Choroid plexus epithelial cell (primary cell): ENCODE measurements at places on chromosomes 3 and 15.

DNA sequence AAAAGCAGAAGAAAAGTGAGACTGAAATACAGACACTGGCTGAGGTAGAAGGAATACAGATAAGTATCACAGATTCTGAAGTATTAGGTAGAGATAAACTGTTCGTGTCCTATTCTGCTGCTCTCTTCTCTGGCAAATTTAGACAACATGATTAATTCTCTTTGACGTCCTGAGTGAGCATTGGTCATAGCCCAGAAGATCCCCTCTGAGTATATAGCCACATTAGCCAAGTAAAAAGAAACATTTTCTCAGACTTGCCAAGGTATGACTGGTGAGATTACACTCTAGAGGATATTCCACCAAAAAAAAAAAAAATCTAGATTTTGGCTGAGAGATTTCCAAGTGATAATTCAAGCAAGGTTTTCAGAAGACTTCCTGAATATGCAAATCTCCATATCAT, 111.4 kb upstream of the ALCAM start:
- DNase-seq, result no peak

GRCh38 chr3:130093741-130094391, 12.2 kb downstream of the ALG1L2 start:
- DNase-seq, result no peak

GRCh38 chr15:89790206-89790605, 14.1 kb downstream of the MESP2 start:
- DNase-seq, result no peak

DNA sequence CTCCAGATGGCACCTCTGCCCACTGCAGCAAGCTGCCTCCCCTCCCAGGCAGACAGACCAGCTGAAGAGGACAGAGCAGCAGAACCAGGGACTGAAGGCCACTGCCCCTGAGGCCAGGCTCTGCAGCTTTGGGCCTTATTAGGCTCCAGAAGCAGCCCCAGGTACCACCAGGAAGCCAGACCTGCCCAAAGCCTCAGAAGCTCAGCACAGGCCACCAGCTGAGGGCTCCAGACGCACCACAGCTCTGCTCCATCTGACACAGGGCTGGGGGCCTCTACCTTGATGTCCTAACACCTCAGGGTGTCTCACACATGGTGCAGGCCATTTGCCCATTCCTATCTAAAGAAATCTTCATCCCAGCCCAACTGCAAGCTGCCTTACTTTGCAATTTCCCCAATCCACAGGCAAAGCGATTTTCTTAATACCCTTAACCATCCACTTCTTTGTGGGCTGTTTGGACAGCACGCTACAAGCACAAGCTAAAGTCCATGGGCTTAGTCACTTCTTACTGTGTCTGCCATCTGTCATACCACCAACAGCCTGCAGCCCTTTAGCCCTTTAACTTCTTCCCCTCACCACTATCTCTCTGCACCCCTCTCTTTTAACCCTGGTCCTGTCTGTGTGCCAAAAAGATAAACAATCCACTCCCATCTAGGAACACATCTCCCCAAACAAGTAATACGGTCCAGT, 112.1 kb downstream of the IQSEC1 start:
- DNase-seq, result no peak

- peak; percentile 44 for DNase-seq
These were observed 110.8 kb downstream of the TIGIT start for GRCh38 chr3:114404590-114404989.

DNA sequence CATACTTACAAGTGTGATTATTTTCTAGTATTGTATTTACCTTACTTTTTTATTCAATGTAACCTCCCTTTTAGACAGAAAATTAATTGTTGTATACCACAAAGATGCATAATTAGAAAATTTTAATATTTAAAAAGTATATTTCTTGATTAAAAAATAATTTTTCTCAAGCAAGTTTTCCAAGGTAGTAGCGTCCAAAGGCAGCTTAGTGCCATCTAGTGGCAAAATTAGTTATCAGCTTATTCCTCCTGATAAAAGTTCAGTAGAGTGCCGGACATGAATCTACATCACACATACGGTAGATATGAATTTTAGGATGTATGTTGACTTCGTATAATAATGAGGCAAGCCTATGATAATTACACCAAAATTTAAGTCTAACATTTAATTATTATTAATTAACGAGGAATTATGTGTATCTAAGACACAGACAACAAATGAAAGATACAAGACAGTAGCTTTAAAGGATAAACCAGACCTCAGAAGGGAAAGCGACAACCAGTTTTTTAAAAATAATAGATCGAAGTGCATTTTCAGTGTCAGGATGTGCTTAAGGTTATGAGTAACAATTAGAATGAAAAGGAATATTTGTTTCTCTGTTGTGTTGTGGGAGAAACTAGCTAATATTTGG, 405.9 kb downstream of the ROBO1 start:
- DNase-seq, result peak; percentile 78

DNA sequence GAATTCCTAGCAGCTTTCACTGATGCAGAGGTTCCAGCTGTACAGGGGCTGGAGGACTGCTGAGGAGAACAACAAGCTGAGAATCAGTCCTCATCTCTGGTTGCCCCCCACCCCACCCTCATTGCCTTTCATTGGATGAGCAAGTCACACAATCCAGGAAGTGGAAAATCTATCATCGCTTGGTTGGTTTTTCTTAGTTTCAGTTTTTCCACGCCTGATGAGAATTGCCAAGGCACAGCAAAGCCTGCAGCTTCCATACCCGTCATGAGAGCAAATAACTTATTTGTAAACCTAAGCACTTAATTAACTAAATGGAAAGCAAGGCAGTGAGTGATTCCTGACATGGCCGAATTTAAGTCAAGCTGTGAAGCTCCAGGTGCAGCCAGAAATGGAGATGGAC, 21.4 kb upstream of the LIPC start:
- peak; percentile 19 for DNase-seq

DNA sequence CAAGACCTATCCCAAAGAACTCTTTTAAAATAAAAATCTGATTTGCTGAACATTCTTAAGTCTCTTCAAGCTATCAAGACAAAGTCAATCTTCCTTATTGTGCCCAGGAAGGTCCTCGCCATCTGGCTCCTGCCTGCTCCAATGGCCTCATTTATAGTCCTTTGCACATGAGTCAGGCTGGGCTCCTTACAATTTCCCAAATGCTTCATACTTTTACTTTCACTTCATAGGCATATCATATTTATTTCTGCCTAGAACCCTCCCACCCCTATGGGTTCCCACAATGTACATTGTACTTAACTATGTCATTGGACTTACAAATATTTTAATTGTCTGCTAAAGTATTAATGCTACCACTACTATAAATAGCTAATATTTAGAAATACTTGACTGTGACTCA, 9.1 kb downstream of the THRB start:
- no peak for DNase-seq

DNA sequence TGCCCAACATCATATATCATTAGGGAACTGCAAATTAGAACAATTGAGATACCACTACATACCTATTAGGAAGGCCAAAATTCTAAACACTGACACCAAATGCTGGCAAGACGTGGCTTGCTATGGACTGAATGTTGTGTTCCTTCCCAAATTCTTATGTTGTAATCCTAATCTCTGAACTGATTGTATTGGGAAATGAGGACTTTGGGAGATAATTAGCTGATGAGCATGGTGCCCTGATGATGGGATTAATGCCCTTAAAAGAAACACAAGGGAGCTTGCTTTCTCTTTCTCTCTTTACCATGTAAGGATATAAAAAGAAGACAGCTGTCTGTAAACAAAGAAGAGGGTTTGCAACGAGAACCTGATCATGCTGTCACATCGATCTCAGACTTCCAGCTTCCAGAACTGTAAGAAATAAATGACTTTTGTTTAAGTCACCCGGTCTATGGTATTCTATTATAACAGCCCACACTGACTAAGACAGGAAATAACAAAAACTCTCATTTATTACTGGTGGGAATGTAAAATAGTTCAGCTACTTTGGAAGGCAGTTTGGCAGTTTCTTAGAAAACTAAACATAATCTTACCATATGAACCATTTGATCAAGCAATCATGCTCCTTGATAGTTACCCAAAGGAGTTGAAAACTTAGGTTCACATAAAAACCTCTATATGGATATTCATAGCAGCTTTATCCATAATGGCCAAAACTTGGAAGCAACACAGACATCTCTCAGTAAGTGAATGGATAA, 458.3 kb upstream of the CBLB start:
- DNase-seq, result no peak

- peak; percentile 94 for DNase-seq
These were observed 62.6 kb downstream of the SMAD3 start for GRCh38 chr15:67127965-67128364.

DNA sequence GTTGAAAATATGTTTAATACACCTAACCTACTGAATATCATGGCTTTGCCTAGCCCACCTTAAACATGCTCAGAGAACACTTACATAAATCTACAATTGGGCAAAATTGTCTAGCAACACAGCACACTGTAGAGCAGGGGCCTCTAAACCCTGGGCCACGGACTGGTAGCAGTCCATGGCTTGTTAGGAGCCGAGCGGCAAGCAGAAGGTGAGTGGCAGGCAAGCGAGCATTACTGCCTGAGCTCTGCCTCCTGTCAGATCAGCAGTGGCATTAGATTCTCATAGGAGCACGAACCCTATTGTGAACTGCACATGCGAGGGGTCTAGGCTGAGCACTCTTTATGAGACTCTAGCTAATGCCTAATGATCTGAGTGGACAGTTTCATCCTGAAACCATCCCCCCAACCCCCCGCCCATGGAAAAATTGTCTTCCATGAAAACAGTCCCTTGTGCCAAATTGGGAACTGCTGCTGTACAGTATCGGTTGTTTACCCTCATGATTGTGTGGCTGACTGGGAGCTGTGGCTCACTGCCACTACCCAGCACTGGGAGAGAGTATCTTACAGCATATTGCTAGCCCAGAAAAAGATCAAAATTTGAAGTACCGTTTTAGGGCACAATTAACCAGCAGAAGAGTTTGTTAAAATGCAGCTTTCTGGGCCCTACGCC, 26.1 kb downstream of the CMSS1 start:
- no peak for DNase-seq

DNA sequence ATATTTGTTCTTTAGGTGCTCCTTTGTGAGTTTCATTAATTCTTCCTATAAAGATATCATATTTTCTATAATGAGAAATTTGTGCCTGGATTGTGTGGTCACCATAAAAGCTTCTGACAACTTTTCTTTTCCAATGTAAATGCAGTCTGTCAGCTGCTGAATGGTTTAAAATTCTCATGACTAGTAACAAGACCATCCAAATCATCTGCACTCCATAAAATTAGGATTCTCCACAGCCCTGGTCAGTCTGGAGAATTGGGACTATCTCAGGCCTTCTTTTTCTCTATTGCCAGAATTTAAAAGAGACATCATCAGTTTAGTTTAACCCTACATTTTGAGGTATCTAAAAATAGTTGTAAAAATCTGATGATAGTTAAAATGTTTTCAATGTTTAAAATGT, 180.9 kb downstream of the DTWD1 start:
- no peak for DNase-seq

DNA sequence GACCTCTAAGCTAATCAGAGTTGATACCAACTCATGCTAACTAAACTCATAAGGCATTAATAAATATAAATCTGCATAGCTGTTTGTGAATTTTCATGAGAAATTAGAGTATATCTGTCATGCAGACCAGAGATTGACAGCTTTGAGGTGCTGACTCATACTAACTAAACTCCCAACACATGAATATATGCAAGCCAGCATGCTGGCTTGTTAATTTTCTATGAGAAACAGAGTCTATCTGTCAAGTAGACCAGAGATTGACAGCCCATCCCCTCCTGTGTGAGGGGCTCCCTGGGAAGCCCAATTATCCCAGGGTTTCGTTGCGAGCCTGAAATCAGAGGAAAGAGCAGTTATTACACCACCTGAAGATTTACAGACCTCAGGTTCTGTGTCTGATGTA, 69.3 kb downstream of the CD47 start:
- no peak for DNase-seq

DNA sequence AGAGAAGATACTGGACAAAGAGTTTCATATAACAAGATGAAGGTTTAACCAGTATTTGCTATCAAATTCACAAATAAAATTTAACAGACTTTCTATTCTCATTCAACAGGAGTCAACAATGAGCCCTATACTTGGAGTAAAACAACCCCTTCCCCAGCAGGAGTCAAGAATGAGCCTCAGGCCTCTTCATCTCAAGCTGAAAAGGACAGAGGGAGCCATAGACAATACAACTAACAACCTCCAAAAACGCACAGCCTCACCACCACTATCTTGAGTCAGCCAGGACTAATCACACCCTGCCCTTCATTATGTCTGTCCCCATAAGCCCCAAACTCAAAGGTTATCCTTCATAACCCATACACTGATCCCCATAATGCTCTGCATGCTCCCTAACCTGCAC, 36.4 kb downstream of the ETFA start:
- no peak for DNase-seq

DNA sequence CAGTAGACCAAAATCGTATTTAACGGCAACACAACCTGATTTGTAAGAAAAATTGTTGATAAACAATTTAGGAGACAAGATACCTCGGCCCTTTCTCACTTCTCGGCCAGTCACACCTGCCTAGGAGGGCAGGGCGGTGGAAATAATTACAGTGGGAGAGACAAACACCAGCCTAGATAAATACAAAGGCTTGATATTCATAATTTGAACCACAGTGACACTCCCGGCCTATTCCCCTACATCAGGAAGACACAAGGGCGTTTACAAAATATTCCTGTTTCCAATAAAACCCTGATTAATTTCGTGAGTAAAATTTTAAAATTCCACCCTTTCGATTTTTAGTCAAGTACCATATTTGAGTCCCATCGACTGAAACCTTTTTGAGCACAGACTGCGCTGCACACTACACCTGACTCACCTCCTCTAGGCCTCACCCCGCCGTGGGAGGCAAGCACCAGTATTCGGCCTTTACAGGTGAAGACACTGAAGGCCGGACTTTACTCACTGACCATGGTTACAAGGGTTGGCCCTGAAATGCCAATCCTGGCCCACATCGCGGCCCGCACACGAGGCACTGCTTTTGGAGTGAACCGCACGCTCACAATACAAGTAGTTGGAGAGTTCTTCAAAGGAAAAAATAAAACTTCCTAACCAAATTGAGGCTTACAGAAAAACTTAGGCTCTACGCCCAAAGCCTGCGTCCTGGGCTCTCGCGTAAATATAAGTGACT, 794 bp downstream of the ARPP19 start:
- peak; percentile 48 for DNase-seq

GRCh38 chr15:75738014-75738646, 25.5 kb upstream of the CSPG4 start:
- DNase-seq, result no peak

- DNase-seq, result no peak
These were observed 81.8 kb downstream of the HMG20A start for GRCh38 chr15:77502379-77503095.

DNA sequence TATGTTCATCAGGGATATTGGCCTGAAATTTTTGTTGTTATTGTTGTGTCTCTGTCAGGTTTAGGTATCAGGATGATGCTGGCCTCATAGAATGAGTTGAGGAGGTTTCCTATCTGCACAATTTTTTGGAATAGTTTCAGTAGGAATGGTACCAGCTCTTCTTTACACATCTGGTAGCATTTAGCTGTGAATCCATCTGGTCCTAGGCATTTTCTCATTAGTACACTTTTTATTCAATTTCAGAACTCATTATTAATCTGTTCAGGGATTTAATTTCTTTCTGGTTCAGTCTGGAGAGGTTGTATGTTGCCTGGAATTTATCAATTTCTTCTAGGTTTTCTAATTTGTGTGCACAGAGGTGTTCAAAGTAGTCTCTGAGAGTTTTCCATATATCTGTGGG, 57.0 kb downstream of the STRIT1 start:
- DNase-seq, result no peak
